ENCODE measurements at places on chromosomes 4 and X.

DNA sequence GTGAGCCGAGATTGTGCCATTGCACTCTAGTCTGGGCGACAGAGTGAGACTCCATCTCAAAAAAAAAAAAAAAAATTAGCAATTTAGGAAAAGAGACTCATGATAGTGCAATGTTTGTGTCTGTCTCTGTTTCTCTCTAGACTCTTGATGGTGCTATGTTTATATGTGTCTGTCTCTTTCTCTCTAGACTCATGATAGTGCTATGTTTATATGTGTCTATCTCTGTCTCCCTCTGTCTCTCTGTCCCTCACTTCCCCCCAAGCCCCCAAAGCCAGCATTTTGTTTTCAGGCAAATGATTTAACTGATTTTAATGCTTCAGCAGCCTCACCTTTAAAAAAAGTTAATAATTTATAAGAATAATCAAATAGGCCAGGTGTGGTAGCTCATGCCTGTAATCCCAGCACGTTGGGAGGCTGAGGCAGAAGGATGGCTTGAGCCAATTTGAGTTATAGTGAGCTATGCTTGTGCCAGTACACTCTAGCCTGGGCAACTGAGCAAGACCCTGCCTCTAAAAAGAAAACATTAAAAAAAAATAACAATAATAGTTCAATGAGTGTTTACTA lies 6.9 kb downstream of the MOB1B start:
- no peak for DNase-seq

GRCh38 chr4:129514852-129515251 lies 418.9 kb downstream of the C4orf33 start:
- DNase-seq = no peak

GRCh38 chr4:43471950-43472349 lies 579.4 kb downstream of the GRXCR1 start:
- DNase-seq = no peak

DNA sequence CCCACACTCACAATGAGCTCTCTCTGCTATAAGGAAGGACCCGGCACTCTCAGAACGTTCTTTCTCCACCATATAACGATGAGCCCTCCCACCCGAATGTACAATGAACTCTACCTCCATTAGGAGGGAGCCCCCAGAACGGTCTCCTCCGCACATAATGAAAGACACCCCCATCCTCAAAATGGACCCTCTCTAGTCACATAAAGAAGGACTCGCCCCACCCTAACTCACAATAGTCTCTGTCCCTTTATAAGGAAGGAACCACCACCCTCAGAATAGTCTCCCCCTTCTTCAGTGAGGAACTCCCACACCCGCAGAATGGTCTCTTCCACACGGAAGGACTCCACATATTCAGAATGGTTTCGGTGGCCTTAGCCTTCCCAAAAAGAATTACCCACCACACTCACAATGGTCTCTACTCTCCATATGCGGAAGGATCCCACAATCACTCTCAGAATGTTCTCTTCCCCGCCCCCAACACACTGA lies 477 bp downstream of the SLC35A2 start:
- no peak for DNase-seq

DNA sequence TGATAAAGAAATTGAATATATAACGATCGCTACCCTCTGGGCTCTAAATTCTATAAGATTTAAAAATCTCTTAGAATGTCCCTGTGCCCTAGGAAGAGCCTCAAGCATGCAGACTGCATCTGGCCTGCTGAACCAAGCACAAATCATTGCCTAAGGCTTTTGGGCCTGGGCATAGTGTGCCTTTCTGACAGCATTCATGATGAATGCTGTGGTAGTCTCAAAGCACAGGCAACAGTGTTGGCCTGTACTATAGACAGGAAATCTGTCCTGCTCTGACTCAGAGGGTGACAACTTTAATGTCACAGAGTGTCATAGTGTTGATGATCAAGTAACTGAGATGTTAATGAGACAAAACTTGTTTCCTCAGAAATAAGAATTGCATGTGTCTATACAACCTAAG lies 717.3 kb downstream of the STIM2 start:
- DNase-seq = no peak

DNA sequence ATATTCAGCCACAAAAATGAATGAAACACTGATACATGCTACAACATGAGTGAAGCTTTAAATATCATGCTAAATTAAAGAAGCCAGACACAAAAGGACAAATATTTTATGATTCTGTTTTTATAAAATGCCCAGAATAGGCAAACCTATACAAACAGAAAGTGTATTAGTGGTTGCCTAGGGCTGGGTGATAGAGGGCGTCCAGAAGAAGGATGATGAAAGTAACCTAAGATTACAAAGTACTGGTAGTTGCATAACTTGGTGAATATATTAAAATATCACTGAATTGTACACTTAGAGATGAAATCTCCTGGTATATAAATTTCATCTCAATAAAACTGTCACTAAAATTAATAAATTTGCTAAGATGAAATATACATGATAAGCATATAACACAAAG lies 67.5 kb downstream of the FBXW7 start:
- no peak for DNase-seq

GRCh38 chr4:70531981-70532380 lies 13.6 kb downstream of the AMTN start:
- no peak for DNase-seq

DNA sequence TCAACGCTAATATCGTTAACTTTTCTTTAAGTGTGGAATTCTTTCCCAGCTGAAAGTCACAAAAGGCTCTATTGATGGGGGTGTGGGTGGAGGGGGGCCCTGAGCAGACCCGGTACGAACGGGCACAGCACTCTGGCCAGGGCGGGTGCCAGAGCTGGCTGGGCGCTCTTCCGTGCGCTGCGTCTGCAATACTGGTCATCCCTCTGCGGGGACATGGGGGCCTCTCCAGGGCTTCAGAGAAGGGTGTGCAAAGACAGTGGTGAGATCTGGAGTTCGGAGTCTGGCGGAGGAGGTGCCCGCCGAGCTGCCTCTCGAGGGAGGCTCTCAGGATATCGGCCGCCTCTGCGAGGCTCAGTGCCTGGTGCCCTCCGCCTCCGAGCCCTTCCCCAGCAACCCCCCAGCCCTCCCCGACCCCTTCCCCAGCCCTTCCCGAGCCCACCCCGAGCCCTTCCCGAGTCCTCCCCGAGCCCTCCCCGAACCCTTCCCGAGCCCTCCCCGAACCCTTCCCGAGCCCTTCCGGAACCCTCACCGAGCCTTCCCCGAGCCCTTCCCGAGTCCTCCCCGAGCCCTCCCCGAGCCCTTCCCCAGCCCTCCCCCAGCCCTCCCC lies 34.3 kb downstream of the FGFRL1 start:
- no peak for DNase-seq
